ENCODE measurements at places on chromosomes 3 and 15.
A peak's percentile ranks its signal among the peaks of the same experiment; 100 is the strongest.

- DNase-seq, result no peak
Observed at GRCh38 chr3:141070727-141071357, 19.7 kb downstream of the SPSB4 start.

DNA sequence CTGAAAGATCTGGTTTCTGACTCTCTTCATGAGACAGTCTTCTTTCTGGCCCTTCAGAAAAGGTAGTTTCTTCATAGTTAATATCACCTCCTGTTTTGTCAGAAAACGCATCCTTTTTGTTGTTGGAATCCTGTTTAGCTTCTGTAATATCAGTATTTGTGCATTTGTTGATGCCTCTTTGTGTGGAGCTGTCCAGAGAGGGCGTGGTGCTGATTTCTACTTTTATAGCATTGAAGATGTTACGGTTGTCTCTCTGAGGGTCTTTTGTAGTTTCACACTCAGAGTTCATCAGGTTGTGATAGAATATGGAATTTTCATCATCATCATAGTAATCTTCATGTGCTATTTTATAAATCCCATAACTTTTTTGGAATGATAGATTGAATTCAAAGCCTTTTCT, 8.9 kb downstream of the GPR149 start:
- DNase-seq, result no peak

DNA sequence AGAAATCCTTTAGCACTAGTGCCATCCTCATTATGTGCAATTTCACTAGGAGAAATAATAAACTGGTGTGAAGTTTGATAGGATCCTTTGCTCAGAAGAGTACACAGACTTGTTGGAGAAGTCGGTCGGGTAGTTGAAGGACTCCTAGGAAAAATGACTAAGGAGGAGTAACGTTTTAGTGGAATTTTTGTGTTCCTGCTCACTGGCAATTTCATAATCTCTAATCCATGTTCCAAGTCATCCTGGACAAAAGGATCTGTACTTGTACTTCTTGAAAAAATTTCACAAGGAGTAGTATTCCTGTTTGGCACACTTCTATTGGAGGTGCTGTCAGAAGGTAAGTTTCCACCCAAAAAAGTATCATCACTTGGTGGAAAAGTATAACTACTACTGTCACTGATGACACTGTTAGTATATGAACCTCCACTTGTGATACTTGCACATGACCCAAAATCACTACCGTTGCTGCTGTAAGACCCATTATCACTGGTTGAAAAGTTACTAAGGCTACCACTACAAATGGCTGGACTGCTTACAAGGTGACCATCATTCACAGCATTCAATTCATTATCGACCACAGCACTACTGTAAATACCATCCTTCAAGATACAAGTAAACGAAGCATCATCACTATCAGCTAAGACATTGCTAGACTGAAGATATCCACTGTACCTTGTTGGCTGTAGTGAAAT, 77.4 kb downstream of the NEDD4 start:
- DNase-seq, result no peak

- no peak for DNase-seq
Observed at GRCh38 chr15:80431635-80432344, 27.6 kb downstream of the ARNT2 start.

- no peak for DNase-seq
Observed at GRCh38 chr3:138381950-138382715, 33.8 kb downstream of the MRAS start.

GRCh38 chr3:72144773-72145505, 360.0 kb upstream of the PROK2 start:
- no peak for DNase-seq

DNA sequence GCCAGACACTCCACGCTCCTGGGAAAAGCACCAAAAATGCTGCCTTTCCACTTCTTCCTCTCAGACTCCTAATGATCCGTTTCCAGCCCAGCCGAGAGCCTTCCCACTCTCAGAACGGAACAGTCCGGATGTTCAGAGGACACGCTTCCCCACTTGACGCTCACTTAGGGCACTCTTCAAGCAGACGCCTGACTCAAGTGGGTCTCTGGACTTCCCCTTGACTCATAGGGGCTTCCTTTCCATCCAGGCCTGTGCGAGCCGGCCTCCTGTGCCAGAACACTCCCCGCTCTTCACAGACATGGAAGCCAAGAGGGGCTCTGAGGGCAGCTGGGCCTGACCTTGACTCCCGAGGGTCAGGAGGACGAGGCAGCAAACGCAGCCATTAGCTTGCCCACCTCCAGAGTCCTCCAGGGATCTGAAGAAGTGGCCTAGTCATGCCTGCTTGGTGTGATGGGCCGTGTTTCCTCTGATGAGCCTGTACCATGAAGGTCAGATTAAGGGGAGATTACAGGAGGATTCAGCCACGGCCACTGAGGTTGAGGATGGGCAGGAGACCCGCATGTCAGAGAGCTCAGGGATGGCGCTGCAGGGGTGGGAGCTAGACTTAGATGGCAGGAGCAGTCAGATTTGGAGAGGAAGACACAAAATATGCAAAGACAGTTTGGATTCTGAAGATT, 114.7 kb upstream of the TLE3 start:
- DNase-seq, result no peak

DNA sequence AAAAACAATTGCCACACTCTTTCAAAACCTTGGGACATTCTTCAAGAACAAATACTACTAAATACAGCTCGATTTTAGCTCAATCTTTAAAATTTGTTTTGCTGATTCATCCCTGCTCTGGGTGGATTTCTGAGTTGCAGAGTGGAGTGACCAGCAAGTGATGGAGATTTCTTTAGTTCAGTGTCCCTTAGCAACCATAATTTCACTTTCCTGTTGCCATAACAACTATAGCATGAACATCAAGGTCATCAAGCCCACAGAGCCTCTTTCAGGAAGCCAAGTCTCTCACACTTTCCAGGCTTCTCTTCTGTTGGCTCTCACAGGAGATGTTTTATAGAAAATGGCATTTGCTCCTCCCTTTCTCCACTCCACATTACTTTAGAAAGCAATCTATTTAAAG, 597.2 kb upstream of the ADAMTS9 start:
- no peak for DNase-seq

GRCh38 chr3:44065311-44066094, 176.2 kb upstream of the TOPAZ1 start:
- DNase-seq, result no peak

DNA sequence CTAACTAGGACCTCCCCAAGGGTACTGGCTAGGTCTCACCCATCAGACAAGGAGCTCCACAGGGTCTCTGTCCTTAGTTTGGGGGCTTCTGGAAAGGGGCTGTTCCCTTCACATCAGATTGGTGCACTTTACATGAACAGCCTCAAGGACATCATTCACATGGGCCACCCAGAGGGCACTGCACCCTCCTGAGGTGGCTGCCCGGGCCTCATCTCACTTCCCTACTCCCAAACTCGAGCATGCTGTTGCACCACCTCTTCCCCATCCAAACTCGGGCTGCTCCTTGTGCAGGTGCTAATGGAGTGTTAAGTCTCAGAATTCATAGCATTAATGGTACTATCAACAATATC, 48.1 kb downstream of the RAB11A start:
- DNase-seq, result no peak

DNA sequence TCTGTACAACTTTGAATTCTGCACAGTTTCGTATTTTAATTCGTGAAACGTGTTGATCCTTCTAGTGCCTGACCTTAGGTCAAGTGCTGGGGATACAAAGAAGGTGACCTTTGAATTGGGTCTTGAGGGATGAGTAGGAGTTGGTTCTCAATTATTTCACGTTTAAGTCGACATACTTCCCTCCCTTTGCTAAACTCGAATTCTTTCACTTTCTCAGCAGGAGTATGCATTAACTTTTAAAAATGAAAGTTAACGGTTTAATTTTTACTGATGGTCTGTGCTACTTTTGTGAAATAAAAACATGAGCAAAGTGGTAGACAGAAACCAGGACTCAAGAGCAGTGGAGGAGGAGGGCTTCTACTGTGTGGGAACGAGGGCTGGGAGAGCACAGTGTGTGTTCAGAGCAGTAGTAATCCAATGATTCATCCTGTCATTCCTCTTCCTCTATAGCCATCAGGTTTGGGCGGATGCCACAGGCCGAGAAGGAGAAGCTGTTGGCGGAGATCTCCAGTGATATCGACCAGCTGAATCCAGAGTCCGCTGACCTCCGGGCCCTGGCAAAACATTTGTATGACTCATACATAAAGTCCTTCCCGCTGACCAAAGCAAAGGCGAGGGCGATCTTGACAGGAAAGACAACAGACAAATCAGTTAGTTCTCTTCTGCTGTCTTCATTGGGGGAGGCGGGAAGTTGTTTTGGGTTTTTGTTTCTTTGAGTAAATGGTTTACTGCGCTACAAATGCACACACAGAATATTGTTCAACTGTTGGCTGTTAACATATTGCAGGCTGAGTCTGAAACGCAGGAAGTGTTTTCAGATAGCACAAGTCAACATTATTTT, 78.6 kb upstream of the TSEN2 start:
- no peak for DNase-seq

GRCh38 chr3:102200560-102200959, 234.3 kb upstream of the ZPLD1 start:
- no peak for DNase-seq

DNA sequence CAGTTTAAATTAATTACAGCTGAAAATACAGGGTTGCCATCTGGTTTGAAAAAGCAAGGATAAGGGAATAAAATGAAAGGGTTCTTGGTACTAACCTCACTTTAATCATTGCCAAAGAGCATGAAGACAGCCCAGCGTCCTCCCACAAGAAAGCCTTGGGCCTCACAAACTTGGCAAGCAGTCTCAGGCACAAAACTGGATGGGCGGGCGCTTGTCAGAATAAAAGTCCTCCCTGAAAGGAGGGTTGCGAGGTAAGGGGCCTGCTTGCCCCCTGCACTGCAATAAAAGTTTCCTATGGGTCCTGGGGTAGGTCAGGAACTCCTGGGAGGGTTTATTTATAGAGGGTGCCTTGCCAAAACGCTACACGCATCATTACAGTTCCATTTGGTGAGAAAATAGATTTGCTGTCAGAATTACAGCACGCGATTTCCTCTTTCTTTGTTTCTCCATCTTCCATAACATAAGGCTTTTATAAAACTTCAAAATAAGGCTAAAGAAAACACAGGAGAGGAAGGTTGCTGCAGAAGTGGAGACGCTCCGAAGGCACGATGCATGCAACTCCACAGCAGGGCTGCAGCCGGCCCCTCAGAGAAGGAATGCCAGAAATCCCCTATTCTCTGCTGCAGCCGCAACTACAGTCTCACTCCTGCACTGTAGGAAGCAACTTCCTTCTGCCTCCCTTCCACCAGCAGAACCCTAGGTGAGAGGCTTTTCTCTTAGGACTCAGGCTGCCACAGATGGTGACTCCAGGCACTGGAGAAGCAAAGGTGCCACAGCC, 61.3 kb downstream of the VGLL4 start:
- DNase-seq, result no peak

DNA sequence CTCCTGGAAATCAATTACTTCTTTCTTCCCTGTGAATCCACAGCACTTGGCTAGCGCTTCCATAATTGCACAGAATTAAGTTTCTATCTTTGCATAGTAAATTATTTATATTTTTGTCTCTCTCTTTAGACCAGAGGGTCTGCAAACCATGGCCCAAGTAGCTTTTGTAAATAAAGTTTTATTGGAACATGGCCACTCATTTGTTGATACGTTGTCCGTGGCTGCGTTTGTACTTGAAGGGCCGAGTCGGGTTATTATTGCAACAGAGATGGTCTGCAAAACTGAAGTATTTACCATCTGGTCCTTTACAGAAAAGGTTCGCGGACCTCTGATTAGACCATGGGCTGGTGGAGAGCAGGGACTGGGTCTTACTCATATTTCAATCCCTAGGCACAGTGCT, 102.5 kb downstream of the RPLP1 start:
- no peak for DNase-seq

DNA sequence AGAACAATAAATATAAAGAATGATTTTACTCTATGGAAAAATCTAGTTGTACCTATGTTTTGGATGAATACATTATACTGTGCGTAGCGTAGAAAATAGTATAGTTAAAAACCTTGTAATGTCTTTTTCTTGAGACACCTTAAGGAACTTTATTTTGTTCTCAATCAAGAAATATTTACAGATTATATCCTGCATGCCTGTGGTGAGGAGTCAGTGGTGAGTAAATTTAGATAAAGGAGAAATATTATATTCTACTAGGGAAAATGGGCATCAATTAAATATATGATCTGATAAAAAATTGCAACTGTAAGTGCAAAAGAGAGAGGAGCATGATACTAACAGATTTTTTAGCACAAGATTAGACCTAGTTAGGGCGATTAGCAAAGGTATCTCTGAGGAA, 157.7 kb downstream of the RBMS3 start:
- no peak for DNase-seq

- no peak for DNase-seq
Observed at GRCh38 chr3:161977063-161977462, 480.5 kb downstream of the OTOL1 start.

GRCh38 chr3:4983739-4984510, 4.7 kb downstream of the BHLHE40 start:
- DNase-seq, result peak; percentile 68

DNA sequence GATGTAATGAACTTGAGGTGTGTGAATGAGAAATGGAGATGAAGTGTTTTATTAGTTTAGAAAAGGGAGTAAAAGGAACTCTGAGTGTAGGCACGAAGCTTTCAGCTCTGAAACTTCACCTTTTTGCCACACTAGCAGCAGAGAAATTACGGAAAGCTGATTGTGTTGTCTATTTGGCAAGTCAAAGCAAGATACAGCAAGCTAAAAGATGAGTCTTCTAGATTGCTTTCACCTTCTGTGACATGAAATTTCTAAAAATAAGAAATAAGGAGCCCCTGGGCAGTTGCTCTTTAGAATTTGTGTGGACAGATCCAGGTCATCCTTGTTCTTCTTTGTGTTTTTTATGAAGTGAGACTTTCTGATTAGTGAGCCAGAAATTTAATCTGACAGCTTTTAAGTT, 143.4 kb downstream of the FNDC3B start:
- DNase-seq, result no peak

DNA sequence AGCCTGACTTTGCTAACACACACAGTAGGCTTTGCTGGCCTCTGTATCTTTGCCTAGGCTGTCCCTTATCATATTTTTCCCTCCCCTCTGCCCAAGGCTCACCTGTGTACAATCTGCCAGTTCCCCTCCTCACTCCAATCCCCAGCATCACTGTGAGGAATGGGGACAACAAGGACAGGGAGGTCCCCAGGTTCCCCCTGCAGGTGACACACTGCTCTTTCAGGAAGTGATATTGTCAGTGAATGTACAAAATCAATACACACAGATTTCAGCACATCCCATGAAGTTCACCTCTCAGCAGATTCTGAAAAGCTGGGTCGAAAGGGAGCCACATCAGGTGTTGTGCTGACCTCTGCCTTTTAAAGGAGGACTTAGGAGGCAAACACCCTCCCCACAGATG, 177.5 kb downstream of the RAB11A start:
- no peak for DNase-seq

DNA sequence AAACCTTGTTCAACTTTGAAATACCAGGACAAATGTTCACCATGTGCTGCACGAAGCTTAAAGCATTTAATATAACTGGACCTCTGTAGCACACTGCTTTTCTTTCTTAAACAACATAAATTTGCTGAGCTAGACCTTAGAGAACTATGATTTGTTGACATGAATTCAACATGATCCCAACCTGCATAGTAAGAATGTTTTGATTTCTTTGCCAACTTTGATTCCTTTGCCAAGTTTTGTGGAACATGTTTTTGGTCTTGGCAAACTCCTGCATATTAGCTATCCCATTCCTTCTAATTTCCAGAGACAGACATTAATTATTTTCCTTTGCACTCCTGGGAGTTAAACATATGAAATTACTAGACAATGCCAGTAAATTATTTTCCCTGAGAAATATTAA, 197.2 kb upstream of the RBMS3 start:
- no peak for DNase-seq

- no peak for DNase-seq
Observed at GRCh38 chr15:78182821-78183220, 33.7 kb downstream of the IDH3A start.

GRCh38 chr15:32871883-32872282, 154.1 kb downstream of the GREM1 start:
- no peak for DNase-seq

Data from activated naive CD4-positive, alpha-beta T cell treated with anti-CD3 and anti-CD28 coated beads, Interleukin-2, amount 50 U/mL, for 16 hours (primary cell).